Muscle of leg (tissue), 16 donors: ENCODE measurements at places on chromosomes 1 and 21. TPM values are rescaled to one million over a fixed set of nuclear protein-coding genes. Genes with fewer than 3 reads are reported as not detected.
A peak's percentile ranks its signal among the peaks of the same experiment; 100 is the strongest.

The PCSK9 gene
- polyA plus RNA-seq, result 5.6 TPM

GRCh38 chr1:154747380-154747739 lies 122.7 kb downstream of the KCNN3 start:
- no peak overlapping the region for H3K4me3 ChIP-seq
- H3K4me1 ChIP-seq, result peaks cover 58% of the 10 kb centered on the region
- H3K27ac ChIP-seq, result no peak overlapping the region
- peaks cover 7% of the 10 kb centered on the region for H3K27me3 ChIP-seq

GRCh38 chr1:12143631-12144155 lies 23.1 kb upstream of the TNFRSF1B start:
- H3K4me1 ChIP-seq, result peaks cover 50% of the 10 kb centered on the region
- no peaks in the 10 kb centered on the region for H3K36me3 ChIP-seq
- peak; percentile 79 for DNase-seq
- H3K27ac ChIP-seq, result peak overlapping the region; percentile 29

DNA sequence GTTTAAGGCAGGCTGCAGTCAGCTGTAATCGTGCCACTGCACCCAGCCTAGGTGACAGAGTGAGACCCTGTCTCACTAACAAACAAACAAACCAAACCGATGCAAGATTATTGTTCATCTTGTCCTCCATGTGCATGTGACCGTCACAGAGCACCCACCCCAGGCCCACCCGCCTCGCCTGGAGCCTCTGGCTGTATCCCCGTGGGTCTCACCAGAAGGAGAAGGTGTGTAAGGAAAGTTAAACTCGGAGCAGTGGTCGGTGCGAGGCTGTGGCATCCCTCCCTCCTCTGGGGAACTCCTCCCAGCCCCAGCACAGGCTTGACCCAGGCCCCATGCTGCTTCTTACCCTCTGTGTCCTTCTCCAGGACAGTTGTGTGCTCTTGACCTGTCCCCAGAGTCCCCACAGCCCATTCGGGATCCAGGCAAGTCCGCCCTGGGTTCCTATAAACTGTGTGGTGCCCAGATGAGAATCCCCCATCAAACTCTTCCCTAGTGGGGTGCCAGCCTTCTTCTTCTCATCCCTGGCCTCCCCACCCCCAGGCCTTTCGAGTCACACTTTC lies 318.4 kb downstream of the AJAP1 start:
- no peak overlapping the region for H3K27ac ChIP-seq
- no peaks in the 10 kb centered on the region for H3K4me1 ChIP-seq
- H3K27me3 ChIP-seq, result peaks cover 4% of the 10 kb centered on the region

DNA sequence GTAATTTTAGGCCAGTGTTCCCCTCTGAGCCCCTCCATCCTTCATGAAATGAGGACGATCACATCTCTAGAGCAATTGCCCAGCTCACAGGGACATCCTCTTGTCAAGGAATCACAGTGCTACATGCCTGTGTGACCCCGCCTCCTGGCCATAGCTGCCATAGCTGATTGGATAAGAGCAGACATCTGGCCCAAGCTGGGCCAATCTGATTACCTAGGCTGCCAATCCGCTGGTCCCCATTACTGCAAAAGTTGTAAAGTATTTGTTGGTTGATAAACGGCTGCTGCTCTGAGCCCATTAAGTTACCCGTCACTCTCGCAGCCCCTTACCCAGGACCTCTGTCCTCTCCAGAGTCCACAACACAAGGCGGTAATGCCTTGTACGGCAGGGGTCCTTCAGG lies 8.3 kb downstream of the NT5C1A start:
- H3K4me3 ChIP-seq, result no peak overlapping the region
- H3K4me1 ChIP-seq, result no peaks in the 10 kb centered on the region
- no peak for DNase-seq

DNA sequence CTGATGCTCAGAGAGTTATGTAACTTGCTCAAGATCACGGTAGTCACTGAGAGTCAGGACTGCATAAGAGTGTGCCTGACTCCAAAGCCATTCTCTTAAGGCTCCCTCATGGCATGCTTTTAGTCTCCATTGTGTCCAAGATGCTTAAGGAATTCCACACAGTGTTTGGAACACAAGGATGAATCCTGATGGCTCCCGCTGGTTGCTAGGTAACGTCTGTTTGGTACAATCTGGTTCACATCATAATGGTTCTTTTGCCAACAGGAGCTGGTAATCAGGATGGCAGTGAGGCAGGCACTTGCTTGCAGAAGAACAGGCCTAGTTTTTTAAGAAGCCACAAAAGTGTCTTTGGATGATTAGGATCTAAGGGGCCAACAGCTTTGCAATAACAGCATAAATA lies 436.5 kb upstream of the DAB1 start:
- DNase-seq, result no peak
- no peak overlapping the region for H3K4me3 ChIP-seq
- no peaks in the 10 kb centered on the region for H3K4me1 ChIP-seq
- H3K27me3 ChIP-seq, result no peaks in the 10 kb centered on the region

DNA sequence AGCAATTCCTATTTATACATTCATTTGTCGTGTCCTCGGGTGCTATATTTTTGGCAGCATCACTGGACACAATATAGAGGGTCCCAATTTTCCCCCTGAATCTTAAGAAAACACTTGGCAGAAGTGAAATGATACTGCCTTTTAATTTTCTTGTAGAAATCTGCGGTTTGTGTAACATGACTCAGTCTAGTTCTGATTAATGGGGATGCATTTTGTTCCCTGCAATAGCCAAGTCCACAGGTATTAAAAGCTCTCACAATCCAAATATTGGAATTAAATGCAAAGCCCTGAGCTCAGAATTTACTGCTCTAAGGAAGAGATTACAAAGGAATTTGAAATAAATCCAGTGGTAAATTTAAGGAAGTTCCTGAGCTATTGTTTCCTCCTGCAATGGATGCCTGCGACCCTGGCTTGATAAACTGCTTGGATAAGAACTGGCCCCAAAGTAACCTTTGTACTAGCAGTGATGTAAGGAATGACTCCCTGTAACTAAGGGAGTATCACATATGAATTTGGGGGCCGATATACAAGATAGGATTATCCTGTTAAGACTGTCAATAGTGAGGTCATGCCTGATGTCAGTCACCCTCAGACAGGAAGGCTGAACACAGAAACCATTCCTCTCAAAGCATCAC lies 349.7 kb upstream of the C1orf87 start:
- no peak overlapping the region for H3K4me3 ChIP-seq
- no peak overlapping the region for H3K27ac ChIP-seq
- H3K4me1 ChIP-seq, result peaks cover 8% of the 10 kb centered on the region
- H3K27me3 ChIP-seq, result no peaks in the 10 kb centered on the region
- no peaks in the 10 kb centered on the region for H3K36me3 ChIP-seq
- DNase-seq, result peak; percentile 41

DNA sequence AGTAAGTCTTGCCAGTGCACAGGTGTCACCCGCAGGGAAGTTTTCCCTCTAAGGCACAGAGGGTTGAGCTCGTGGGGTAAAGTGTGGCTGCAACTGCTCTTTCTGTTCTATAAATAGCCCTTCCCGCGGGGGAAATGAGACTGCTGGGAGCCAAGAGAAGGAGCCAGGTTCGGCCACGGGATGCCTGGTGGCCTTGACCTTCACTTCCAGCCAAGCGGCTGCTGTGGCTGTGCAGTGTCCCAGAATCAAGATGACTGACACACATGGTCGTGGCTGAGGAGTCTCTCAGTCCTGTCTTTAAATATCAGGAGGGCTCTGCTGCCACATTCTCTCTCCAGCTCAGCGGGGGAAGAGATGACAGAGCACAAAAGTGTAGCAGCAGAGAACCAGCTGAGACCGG lies 154.1 kb upstream of the VAMP3 start:
- peaks cover 2% of the 10 kb centered on the region for H3K27me3 ChIP-seq
- H3K36me3 ChIP-seq, result no peaks in the 10 kb centered on the region
- no peaks in the 10 kb centered on the region for H3K4me1 ChIP-seq
- H3K4me3 ChIP-seq, result no peak overlapping the region

GRCh38 chr1:61433646-61434045 lies 291.3 kb downstream of the TM2D1 start:
- H3K27me3 ChIP-seq, result no peaks in the 10 kb centered on the region
- no peak overlapping the region for H3K4me3 ChIP-seq
- peaks cover 8% of the 10 kb centered on the region for H3K4me1 ChIP-seq
- H3K27ac ChIP-seq, result no peak overlapping the region
- no peak for DNase-seq
- H3K36me3 ChIP-seq, result peaks cover 10% of the 10 kb centered on the region

DNA sequence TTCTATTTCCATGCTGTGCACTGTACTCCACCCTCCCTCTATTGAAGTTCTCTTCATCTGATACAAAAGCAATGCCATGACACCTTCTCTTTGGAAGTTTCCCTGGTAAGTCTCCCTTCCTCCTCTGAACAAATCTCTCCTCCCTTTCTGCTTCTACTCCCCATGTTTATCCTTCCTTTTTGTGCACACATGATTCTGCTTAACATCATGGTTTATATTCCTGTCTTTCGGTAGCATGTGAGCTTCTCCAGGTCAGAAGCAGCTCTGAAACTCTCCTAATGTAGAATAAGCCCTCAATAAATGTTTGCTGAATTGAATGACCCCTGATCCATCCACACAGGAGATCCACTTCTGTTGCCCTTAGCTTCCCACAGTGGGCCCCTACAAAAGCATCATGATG lies 328.6 kb downstream of the PLPP3 start:
- H3K27me3 ChIP-seq, result no peaks in the 10 kb centered on the region
- H3K27ac ChIP-seq, result no peak overlapping the region
- peaks cover 5% of the 10 kb centered on the region for H3K4me1 ChIP-seq
- H3K36me3 ChIP-seq, result no peaks in the 10 kb centered on the region
- no peak for DNase-seq

DNA sequence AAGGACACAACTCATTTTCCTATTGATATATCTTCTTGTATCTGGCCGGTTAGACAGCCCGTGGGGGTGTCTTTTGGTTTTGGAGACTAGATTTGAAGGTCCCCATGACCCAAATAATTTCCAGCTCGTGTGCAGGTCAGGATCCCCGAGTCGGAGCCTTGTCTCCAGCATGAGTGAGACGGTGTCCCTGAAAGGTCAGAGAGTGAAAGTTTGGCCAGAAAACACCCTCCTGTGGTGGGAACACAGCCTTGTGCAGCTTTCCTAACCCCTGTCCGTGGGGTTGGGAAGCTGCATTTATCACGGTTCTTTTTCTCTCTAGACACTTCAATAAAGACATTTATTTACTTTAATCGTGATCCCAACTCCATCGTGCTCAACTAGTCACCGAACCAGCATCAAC lies 17.6 kb downstream of the COQ8A start:
- no peak overlapping the region for H3K27ac ChIP-seq
- H3K4me1 ChIP-seq, result peaks cover 2% of the 10 kb centered on the region
- no peak overlapping the region for H3K4me3 ChIP-seq
- no peaks in the 10 kb centered on the region for H3K27me3 ChIP-seq
- H3K36me3 ChIP-seq, result peaks cover 4% of the 10 kb centered on the region

GRCh38 chr1:167880580-167881021 lies 33.3 kb downstream of the ADCY10 start:
- H3K4me1 ChIP-seq, result no peaks in the 10 kb centered on the region
- H3K27me3 ChIP-seq, result no peaks in the 10 kb centered on the region
- no peaks in the 10 kb centered on the region for H3K36me3 ChIP-seq
- H3K4me3 ChIP-seq, result no peak overlapping the region
- DNase-seq, result no peak

- H3K4me1 ChIP-seq, result peaks cover 20% of the 10 kb centered on the region
- no peaks in the 10 kb centered on the region for H3K36me3 ChIP-seq
- no peaks in the 10 kb centered on the region for H3K27me3 ChIP-seq
- H3K27ac ChIP-seq, result peak overlapping the region; percentile 50
- H3K4me3 ChIP-seq, result no peak overlapping the region
- DNase-seq, result peak; percentile 89
Measured at GRCh38 chr1:183732236-183732880, 72.6 kb upstream of the RGL1 start.

GRCh38 chr1:25570798-25571521 lies 27.6 kb downstream of the LDLRAP1 start:
- no peak overlapping the region for H3K27ac ChIP-seq
- H3K27me3 ChIP-seq, result peaks cover 4% of the 10 kb centered on the region
- H3K4me3 ChIP-seq, result no peak overlapping the region
- H3K4me1 ChIP-seq, result peaks cover 50% of the 10 kb centered on the region

DNA sequence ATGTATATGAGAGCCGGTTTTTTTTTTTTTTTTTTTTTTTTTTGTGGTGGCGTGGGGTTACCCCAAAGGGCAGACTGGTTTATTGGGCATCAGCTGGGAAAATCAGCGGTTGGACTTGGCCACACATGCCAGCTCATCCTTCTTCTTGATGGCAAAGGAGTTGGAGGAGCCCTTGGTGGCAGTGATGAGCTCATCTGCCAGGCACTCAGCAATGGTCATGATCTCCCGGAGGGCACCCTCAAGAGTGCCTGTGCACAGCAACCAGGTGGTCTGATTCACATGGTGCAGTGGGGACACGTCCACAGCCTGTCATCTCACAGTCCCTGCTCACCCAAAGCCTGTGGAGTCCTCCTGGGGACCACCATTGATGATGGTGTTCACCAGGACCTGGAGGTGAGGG lies 62.0 kb downstream of the MRPS6 start:
- H3K27ac ChIP-seq, result no peak overlapping the region
- no peak for DNase-seq
- H3K36me3 ChIP-seq, result peaks cover 16% of the 10 kb centered on the region
- H3K4me1 ChIP-seq, result peaks cover 9% of the 10 kb centered on the region
- H3K4me3 ChIP-seq, result no peak overlapping the region
